ENCODE measurements at places on chromosomes 4 and X.
A peak's percentile ranks its signal among the peaks of the same experiment; 100 is the strongest.

DNA sequence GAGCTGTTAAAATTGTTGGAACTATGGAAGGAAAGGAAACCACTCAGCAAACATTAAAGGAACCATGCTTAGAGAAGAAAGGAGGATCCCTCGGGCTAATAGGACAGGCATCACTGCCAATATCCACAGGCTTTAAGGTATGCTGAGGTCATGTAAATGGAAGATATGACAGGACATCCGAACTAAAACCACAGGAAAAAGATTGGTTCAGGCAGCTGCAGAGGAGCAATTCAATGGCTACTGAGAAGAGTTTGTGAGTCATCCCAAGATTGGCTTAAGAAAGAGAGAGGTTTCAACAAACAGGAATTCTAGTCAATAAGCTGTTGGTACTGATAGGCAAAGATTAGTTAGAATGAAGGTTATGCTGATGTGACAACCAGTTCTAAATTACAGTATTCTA is 106.4 kb upstream of the FAM241A start:
- DNase-seq: no peak

DNA sequence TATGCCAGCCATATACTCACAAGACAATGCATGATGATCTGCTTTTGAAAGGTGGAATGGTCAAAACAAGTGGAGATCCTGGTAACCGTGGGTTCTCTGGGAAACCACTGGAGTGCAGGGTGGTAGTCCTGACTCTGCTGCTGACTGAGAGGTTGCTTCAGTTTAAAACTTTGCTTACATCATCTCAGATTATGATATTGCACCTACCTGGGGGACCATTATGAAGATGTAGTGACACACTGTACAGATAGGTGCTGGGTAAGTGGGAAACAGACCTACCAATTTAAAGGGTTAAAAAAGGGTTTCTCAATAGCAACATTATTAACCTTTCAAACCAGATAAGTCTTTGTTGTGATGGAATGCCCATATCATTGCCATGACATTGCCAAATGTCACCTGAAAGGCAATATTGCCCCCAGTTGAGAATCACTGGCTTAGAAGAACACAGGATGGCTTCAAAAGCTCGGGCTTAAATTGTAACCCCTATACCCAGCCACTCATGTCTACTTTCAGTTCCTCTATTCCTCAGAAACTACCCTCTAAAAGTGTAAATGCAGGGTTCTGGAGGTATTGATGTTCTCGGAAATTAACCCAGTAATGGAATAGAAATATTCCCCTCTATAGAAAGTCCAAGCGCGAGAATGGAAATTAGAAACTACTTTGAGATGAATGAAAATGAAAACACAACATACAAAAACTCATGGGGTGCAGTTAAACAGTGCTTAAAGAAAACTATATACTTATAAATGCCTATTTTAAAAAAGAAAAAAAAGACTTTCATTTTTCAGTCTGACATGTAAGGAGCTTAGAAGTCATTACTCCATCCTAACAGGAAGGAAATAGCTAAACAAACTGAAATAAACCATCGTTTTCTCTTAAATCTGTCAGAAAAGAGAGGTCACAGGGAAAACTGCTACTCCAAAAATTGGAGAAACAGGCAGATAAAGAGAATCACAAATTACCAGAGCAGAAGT is 65.8 kb downstream of the ARHGEF6 start:
- DNase-seq: no peak

GRCh38 chrX:11908371-11908770 is 150.3 kb downstream of the MSL3 start:
- DNase-seq: no peak

GRCh38 chr4:112808001-112808400 is 171.1 kb downstream of the LARP7 start:
- no peak for DNase-seq

GRCh38 chr4:184439856-184440594 is 34.3 kb downstream of the IRF2 start:
- no peak for DNase-seq

GRCh38 chr4:128009428-128009827 is 44.2 kb downstream of the ABHD18 start:
- DNase-seq: no peak

- no peak for DNase-seq
Measured at GRCh38 chr4:174357321-174357720, 73.6 kb downstream of the CEP44 start.

- no peak for DNase-seq
Measured at GRCh38 chrX:141619336-141619735, 29.8 kb downstream of the SPANXA2 start.

GRCh38 chr4:123819362-123820035 is 422.9 kb downstream of the SPRY1 start:
- no peak for DNase-seq

DNA sequence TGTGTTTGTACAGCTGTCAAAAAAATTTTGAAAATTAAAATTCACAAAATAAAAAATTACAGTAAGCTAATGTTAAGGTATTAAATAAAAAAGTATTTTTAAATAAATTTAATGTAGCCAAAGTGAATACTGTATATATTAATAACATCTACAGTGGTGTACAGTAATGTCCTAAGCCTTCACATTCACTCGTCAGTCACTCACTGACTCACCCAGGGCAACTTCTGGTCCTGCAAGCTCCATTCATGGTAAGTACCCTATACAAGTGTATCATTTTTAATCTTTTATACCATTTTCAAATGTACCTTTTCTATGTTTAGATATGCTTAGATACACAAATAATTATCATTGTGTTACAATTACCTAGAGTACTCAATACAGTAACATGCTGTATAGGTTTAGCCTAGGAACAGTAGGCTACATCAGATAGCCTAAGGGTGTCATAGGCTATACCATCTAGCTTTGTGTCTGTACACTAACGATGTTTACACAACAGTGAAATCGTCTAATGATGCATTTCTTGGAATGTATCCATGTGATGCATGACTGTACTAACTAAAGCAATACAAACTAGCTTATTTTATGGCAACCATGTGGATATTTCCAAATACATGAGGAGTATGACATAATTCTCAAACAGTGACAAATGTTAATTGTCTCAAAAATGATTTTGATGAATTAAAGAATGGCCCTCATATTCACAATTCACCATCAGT is 13.7 kb downstream of the DDX60 start:
- DNase-seq: no peak

GRCh38 chr4:134948110-134948642 is 746.6 kb upstream of the PABPC4L start:
- DNase-seq: no peak

GRCh38 chr4:156654410-156654809 is 317.2 kb downstream of the PDGFC start:
- no peak for DNase-seq

DNA sequence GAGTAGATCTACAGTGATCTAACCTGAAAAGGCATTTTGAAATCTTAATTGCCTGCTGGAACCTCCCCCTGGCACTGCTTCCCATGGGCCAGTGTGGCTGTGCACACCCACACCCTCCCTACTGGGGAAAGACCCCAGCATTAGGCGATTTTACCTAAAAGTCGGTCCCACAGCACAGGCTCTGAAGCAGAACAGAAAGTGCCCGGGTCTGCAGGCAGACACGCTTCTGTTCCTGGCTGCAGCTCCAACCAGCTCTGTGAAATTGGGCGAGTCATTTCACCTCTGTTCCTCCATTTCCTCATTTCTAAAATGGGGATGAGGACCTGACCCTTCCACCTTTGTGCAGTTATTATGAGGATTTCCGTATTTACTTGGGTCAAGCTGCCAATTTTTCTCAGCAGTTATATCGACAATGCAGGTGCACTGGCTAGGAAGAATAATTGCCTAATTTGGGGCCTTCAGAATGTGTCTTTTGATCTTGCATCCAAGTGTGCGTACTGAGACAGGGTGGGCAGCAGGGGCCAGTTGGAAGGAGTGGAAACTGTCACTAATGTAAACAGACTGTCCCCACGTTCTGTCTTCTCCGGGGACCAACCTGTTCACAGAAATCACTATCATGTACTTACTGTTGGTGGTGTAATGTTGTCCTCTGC is 7.1 kb downstream of the KLF3 start:
- DNase-seq: no peak

GRCh38 chr4:108227923-108228322 is 59.2 kb upstream of the LEF1 start:
- no peak for DNase-seq

- DNase-seq: no peak
Measured at GRCh38 chr4:54837576-54838140, 179.9 kb downstream of the KIT start.

GRCh38 chr4:85491527-85491926 is 16.6 kb downstream of the ARHGAP24 start:
- no peak for DNase-seq

GRCh38 chrX:132491191-132491590 is 2.4 kb upstream of the MBNL3 start:
- DNase-seq: no peak

DNA sequence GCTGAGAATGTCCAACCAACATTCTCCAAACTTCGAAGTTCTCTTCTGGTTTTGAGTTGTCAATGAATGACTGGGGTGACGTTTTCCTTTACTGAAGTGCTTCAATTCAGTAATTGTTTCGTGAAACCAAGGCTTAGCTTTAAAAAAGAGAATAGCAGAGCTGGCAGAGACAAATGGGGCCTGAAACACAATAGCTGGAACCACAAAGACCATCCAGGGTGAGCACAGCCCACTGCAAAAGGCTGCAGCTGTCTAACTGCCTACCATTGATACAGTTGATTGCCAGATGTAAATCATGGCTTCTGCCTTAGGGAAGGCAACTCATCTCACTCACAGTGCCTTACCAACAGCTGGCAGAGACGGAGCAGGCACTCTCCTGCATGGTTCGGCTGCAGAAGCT is 78.7 kb upstream of the ZNF518B start:
- no peak for DNase-seq

GRCh38 chrX:48939524-48940228 is 17.7 kb downstream of the OTUD5 start:
- no peak for DNase-seq

- DNase-seq: no peak
Measured at GRCh38 chr4:19689511-19689910, 562.2 kb upstream of the SLIT2 start.

DNA sequence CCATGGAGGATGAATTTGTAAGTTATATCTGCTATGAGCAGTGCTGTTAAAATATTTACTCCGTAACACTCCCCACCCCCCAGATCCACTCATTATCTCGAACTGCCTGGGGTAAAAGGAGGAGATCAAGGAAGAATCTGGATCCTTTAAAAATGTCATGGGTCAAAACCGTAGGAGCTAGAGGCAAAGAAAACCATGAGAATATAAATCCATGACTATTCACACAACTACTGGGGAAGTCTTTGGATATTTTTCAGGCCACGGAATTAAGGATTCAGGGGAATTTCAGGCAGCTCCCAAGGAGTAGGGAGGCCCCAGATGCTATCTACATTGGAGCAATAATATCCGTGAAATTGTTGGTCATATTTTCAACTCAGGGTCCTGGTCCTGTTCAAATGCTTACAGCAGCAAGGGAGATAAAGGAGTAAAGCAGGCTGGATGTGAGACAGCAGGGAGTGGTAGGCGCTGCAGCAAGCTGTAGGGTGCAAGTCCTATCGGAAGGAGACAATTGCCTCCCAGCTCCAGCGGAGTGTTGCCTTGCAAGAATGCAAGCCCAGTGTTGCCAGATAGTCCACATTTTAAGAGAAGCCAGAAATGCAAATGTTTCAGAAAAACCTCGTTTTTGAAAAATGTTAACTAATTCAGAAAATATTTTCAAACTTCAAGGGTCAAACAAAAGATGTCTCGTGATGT is 116.2 kb upstream of the KIT start:
- no peak for DNase-seq

DNA sequence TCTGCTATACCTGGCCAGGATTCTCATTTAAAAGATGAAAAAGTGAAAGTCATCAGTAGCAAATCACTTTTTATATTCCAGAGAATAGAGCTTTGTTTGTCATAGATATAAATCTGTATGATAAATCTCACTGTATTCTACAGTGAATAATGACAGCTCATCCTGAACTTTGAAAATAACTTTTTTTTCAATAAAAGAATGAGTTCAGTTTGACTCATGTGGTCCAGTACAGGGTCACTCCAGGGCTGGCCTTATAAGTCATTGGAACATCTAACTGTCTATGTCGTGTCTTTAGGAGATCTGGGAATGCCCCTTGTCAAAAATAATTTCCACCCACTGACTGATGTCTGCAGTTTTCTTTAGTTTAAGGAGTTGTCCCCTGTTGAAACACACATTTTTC is 18.5 kb upstream of the CXCL8 start:
- DNase-seq: no peak

GRCh38 chrX:153941336-153942252 is 2.8 kb downstream of the RENBP start:
- no peak for DNase-seq

DNA sequence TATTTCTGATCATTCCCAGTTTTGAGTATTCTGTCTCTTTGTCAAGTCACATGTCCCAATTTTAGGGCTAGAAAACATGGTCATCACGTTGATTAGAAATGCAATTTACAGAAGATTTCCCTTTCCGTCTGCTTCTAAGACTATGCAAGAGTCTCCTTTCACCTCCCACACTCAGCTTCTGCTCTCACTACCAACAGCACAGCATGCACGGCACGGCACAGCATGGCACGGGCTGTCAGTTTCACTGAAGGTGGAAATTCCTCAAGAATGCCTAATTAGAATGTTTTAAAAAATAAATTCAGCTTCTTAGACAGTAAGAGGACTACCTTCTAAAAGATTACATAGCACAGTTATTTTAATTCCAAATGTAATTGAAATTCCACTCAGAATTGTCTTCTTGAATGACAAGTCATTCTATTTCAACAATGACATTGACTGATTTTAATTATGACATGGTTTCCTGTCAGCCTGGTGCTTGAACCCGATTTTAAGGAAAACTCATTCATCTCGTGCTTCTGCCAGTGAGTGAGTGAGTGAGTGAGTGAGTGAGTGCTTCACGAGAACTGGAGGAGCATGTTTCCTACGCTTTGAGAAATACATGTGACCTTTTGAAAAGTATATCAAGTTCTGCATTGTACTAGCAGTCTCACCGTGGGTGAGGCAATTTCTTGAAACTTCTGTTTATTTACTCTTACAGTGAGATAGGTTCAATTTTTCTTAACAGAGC is 124.8 kb upstream of the SORBS2 start:
- peak; percentile 83 for DNase-seq

- no peak for DNase-seq
Measured at GRCh38 chrX:24271262-24271661, 42.6 kb downstream of the SUPT20HL2 start.

Data from posterior cingulate gyrus (tissue), 11 donors.